ENCODE measurements at places on chromosomes 7 and 10.

- no peak for DNase-seq
These were observed 396.5 kb upstream of the NPVF start for GRCh38 chr7:25624833-25625232.

DNA sequence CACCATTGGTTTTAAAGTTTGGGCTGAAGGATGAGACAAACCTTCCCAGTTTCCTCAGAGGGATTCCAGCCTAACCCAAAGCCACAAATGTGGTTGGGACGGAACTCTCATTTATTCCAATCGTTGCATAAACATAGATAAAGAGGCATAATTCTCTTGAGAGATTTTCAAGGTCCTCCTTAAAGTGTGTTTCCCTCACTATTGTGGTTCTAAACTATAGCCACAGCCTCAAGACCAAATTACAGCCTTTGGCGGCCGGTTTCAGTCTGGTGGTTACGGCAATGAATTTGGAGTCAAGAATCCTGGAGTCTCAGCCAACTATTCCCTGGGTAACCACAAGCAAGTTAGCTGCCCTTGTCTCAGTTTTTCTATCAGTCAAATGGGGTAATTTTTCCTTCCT, 42.6 kb downstream of the SEM1 start:
- no peak for DNase-seq

GRCh38 chr10:14605231-14605925, 169.3 kb downstream of the FAM107B start:
- no peak for DNase-seq

- DNase-seq, result no peak
These were observed 4.6 kb upstream of the CYP3A4 start for GRCh38 chr7:99788554-99788953.

DNA sequence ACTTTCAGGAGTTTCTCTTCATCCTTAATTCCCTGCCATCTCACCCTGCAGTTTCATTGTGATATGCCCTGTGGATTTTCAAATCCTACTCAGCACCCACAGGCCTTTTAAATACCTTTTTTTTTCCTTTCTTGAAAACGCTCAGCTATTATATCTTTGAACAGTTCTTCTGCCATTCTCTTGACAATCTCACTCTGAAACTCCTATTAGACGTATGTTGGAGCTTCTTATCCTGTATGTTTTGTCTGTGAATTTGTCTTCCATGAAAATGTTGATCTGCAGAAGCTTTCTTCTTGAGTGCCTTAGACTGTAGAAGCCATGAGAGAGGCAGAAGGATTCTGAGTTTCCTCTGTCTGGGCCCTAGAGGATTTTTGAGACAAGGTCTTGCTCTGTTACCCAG, 18.9 kb upstream of the YAE1 start:
- no peak for DNase-seq

DNA sequence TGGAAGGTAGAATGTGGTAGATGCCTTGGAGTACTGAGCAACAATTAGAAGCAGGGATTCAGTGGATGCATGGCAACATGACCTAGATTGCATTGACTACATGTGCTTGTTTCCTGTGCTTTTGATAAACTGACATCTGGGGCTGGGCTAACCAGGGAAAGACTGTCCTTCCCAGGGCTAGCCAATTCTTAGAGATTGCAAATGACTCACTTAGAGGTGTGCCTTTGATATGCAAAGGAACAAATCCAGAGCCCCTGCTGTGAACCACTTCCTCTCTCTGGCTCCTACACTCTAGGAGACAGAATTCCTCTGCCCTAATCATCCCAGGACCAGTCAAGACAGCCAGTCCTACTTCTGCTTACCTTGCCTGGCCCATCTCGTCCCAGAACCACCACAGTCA, 651.5 kb downstream of the LRMDA start:
- no peak for DNase-seq

DNA sequence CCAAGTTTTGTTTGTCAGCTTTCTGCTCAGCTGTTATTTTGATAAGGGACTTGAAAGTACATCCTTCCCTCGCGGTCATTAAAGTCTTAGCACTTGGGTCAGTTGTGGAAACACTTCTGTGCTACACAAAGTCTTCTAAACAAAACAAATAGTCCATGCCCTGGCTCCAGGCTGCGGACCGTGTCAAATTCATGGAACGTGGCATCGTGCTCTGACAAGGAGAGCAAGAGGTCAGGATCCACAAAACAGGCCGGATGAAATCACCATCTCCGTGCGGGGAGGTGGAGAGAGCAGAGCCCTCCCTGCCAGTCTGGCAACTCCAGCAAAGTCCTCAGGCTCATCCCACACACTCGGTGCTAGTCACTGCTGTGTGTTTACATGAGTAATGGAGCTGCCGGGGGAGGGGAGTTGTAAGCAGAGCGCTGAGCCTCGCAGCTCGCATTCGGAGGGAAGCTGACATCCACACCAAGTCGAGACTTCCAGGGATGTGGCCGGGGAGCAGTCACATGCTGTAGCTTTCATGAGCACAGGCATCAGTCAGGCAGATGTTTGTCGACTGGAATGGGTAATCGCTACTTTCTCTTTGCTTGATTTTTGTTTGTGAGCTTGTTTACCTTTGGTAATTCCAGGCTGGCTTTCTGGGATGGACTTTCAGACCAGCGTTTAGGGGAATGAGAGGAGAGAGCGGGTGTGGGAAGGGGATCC, 147.6 kb downstream of the ARID5B start:
- DNase-seq, result peak; percentile 34

DNA sequence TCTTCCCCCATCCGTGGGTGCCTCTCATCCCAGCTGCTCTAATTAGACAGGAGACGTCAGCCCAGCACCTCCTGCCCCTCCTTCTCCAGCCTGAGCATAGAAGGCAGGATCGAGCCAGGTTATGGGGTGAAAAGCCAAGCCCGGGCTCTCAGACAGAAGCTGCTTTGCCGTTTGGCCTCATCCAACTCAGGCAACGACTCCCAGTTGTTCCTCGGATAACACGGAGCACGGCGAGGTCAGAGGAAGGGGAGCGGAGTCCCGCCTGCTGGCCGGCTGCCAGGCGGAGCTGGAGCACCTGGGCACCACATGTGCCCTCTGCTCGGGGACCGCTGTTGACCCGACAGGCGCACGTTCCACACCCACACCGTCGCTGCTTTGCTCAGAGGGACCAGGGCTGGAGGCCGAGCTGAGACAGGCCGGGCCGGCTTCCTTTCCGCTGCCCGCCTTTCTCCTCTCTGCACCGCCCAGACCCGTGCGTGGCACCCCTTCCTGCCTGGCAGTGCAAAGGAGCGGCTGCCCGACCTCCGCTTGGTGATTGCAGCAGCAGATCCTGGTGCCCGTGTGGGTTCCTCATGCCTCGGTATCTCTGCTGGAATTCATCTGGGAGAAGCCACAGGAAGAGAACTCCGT, 21.6 kb upstream of the UNCX start:
- no peak for DNase-seq

GRCh38 chr10:82811621-82812020, 936.6 kb downstream of the NRG3 start:
- no peak for DNase-seq

DNA sequence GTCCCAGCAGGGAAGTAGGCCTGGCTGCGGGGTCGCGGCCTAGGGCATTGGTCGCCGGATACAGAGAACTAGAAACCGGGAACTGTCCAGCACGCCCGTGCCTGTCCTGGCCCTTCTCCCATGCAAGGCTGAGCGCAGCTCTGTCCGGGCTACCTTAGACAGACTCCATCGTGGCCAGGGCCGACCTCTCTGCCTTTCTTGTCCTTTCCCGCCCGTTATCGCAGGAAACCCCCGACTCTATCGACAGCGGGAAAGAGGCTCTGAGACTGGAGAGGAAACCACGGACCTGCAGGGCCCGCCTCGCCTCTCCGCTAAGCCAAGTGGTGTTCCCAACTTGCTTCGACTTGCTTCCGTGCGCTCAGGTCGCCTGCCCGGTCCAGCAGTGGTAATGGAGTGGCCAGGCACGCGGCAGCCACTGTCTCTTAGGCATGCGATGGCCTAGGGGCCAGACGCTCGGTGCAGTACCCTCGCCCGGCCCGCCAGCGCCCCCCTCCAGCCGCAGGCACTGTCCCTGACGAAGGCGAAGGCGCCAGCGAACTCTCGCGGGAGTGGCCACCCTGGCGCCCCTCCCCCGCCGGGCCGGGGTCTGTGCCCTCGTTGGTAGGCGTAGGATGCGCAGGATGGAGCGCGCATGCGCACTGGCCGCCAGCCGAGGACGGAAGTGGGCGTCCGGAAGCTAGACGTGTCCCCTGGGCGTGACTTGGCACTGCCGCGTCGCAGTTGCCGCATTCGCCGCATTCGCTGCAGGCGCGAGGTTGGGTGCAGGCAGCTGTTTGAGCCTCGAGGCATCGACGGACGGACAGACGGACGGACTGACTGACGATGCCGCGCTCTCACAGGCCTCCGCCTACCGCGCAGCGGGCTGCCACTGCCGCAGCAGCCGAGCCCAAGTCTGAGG, 54.4 kb downstream of the MCMBP start:
- no peak for DNase-seq

DNA sequence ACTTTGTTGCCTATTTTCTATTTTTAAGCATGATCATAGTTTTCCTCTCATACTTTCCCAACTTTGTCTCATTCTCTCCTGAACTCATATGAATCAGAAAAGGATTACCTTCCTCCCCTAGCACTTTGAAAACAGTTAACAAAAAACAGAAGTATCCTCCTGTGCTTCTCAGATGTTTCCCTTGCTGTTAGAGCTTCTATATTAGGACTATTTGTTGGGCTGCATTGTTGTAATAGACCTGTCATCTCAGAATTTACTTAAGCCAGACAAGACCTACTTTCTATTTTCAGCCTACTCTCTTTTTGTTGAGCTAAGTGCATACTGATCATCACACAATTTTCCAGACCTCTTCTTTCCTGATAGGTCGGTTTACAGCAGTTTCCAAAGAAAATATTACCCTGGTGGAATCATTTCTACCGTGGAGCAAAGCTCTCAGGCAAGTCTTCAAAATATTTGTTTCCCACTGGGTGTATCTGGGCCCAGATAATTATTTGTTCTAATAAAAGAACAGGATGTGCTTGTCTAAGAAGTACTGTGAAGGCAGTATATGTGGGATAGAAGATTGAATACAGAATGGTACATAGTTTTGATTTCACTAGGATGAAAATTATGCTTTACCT, 411.9 kb upstream of the KLF6 start:
- no peak for DNase-seq

DNA sequence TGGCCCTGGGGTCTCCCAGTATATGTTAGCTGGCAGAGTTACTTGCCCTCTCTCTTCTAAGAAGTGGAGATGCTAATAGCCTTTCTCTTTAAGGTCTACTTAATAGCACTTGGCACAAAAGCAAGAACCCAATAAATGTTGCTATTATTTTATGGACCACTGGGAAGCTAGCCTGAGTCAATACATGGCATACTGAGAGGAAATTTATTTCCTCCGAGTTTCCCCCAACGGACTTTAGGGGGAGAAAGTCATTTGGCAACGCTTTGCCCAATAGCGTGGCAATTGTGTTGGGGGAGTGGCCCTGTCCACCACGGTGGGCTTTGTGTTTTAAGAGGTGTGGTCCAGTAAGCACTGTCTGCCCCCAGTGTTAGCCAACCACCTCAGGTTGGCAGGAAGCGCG, 87.4 kb upstream of the SMNDC1 start:
- no peak for DNase-seq

GRCh38 chr10:112675560-112676083, 228.6 kb downstream of the VTI1A start:
- DNase-seq, result no peak

GRCh38 chr10:17443707-17444387, 10.5 kb downstream of the ST8SIA6 start:
- no peak for DNase-seq

GRCh38 chr10:9944690-9945089, 1073.0 kb upstream of the CELF2 start:
- no peak for DNase-seq

DNA sequence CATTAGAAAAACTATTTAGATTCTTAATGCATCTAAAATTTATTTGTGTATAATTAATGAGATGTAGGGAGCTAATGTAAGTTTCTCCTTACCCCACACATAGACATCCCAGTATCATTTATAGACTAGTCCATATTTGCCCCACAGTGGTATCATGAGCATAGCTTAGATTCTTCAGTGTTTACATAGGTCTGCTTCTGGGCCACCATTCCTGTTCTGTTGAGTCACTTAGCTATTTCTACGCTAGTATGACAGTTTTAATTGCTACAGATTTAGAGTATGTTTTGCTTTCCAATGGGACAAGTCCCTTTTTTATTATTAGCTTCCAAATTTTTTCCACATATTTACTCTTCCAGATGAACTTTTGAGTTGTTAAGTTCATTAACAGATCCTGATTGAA, 69.4 kb downstream of the MCMBP start:
- DNase-seq, result no peak

- no peak for DNase-seq
These were observed 1.1 kb downstream of the FIS1 start for GRCh38 chr7:101243646-101244374.

GRCh38 chr7:106855540-106856132, 9.4 kb upstream of the PIK3CG start:
- no peak for DNase-seq

- no peak for DNase-seq
These were observed 18.2 kb upstream of the C10orf105 start for GRCh38 chr10:71737834-71738197.

DNA sequence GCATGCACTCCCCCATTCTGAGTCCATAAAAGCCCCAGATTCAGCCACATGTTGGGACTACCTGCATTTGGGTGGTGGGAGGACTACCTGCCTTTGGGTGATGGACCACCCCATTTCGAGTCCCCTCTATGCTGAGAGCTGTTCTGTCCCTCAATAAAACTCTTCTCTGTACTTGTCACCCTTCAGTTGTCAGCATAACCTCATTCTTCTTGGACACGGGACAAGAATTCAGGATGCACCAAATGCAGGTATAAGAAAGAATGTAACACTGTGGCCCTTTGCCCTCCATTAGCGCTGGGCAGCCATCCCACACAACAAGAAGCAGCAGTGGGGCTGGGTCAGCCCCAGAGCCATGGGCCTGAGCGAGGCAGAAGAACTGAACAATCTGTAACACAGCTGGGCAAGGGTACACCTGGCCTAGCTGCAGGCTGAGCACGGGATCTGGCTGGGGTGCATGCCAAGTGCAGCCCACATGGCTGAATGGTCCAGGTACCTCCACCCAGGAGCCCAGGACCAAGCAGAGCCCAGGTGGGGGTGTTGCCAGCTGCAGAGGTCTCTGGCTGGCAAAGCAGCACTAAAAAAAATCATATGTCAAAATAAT, 1344.3 kb upstream of the LRRTM3 start:
- no peak for DNase-seq

DNA sequence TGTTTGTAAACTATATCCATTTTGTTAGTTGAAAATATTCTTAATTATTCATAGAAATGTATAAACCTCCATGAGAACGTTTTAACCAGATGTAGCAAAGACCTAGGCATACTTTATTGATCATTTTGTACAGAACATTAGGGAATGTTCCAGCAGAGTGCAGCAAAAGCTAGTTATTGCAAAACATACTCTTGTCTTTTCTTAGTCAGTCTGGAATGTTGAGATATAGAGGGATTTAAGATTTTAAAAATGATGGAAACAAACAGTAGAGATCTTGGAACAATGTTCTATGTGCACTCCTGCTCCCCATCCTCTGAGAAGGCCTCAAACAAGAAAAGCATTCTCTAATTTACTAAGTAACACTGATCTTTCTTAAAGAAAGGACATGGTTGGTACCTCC, 292.1 kb downstream of the BBS9 start:
- no peak for DNase-seq
